ENCODE measurements at places on chromosomes 6 and 20.

GRCh38 chr6:3808759-3809514 lies 40.2 kb upstream of the FAM50B start:
- no peak for DNase-seq

GRCh38 chr20:21049305-21049828 lies 56.8 kb downstream of the LINC00237 start:
- DNase-seq, result no peak

GRCh38 chr6:145380186-145380585 lies 355.1 kb downstream of the EPM2A start:
- no peak for DNase-seq

DNA sequence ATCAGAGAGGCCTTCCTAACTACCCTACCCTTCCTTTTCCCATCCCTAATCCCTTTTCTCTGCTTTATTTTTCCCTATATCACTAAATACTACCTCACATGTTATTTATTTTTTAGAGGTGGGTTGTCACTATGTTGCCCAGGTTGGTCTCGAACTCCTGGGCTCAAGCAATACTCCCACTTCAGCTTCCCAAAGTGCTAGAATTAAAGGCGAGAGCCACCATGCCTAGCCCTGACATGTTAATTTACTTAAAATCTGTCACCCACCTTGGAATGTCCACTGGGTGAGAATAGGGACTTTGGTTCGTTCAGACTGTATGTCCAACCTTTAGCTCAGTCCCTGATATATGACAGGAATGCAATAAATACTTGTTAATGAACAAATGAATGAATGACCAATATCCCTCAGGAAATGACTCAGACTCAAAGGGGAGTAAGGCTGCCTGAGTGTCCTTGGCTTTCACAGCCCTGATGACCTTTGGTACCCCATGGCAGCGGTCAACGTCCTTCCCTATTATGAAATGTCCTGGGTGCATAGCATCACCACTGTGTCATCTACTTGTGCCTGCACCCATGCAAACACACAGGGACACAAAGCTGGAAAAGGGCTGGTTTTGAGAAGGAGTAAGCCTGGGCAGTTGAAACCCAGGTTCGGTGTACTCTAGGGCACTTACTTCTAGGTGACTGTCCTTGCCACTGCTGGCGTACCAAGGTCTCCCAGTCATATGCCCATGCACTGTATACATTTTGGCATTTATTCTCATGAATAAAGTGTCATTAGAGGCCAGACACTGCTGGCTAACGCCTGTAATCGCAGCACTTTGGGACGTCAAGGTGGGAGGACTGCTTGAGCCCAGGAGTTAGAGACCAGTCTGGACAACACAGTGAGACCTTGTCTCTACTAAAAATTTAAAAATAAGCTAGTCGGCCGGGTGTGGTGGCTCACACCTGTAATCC lies 26.5 kb downstream of the BCL2L1 start:
- no peak for DNase-seq

DNA sequence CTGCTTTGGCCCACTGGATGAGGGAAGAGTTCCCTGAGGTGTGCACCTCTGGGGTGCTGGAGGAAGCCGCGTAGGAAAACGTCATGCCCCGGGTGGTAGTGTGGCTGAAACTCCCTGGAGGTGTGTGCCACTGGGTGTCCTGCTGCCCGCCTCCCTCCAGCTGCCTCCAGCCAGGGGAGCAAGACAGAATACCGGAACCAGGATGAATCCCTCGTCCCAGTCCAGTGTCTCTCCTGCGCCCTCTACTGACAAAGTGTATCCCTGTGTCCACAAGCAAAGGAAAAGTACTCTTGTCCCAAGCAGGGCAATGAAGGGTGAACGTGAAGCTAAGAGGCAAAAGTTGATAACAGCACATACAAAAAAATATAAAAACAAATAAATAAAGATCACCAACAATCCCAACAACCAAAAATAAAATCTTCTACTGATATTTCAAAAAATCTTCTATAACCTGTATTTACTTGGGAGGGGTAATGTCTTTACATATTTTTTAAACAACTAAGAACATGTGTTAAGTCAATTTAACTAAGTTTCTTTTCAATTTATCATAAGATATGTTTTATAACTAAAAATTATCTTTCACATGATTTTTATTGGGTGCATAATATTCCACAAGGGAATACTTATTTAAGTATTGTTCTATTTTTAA lies 437.6 kb downstream of the MAFB start:
- DNase-seq, result no peak

GRCh38 chr20:24676978-24677370 lies 207.5 kb downstream of the SYNDIG1 start:
- DNase-seq, result no peak

DNA sequence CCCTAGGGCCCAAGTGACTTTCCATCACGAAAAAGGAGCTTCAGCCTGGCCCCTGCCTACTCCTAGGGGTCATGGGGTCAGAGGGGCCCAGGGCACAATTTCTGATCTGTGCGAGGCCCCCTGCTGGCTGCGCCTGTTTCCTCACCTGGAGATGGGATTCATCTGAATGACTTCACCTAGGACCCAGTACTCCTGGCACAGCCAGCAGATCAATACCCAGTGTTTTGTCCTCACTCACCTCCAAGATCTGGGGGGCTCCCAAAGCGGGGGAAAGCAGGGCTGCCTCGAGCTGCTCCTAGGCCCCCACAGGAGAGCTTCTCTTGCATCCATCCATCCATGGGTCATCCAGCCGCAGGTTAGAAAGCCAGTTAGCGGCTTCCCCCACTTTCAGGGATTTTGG lies 33.8 kb downstream of the CD40 start:
- DNase-seq, result no peak

- no peak for DNase-seq
These were observed 3.9 kb downstream of the CCN2 start for GRCh38 chr6:131946992-131947955.

Measured in CD4-positive, alpha-beta T cell treated with Interferon alpha-2 for 1 hour (primary cell).